Stimulated activated naive CD8-positive, alpha-beta T cell treated with anti-CD3 and anti-CD28 coated beads, Interleukin-15, amount 100 ng/mL, for 72 hours (primary cell): ENCODE measurements at places on chromosomes 4 and X.

GRCh38 chr4:88775529-88775928, 77.9 kb upstream of the NAP1L5 start:
- no peak for DNase-seq

DNA sequence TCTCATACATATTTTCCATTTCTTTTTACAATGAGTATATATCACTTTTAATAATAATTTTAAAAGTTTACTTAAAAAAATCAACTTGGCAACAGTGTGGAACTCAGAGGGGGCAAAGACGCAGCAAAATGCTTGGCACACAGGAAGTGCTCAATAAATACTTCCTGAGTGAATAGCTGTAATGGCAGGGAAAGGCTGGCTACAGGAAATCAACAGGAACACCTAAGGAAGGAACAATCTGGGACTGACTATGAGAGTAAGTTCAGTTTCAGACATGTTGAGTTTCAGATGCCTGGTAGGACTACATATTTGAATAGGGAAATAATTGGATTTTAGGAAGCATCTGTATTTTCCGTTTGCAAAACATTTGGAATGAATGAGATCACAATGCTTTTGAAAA, 137.6 kb downstream of the SCLT1 start:
- no peak for DNase-seq

DNA sequence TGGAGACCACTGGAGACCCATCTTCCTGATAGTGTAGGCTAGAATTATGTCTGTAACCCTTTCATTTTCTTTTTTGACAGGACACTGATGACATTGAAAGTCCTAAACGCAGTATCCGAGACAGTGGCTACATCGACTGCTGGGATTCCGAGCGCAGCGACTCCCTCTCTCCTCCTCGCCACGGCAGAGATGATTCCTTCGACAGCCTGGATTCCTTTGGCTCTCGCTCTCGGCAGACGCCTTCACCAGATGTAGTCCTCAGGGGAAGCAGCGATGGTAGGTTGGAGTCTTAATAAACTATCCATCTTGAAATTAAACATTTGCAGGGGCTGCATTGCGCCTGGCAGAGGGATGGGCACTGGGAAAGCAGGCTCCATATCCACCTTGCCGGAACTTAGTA, 75.4 kb downstream of the LIMCH1 start:
- DNase-seq = no peak

- no peak for DNase-seq
Measured at GRCh38 chr4:121096191-121096590, 23.9 kb upstream of the NDNF start.

- no peak for DNase-seq
Measured at GRCh38 chr4:76704133-76704881, 193.6 kb downstream of the SOWAHB start.

- no peak for DNase-seq
Measured at GRCh38 chr4:78004270-78004669, 52.9 kb upstream of the FRAS1 start.
